ENCODE measurements at places on chromosomes 12 and 14.

GRCh38 chr14:97791906-97792305 is 994.7 kb downstream of the VRK1 start:
- no peak for DNase-seq

DNA sequence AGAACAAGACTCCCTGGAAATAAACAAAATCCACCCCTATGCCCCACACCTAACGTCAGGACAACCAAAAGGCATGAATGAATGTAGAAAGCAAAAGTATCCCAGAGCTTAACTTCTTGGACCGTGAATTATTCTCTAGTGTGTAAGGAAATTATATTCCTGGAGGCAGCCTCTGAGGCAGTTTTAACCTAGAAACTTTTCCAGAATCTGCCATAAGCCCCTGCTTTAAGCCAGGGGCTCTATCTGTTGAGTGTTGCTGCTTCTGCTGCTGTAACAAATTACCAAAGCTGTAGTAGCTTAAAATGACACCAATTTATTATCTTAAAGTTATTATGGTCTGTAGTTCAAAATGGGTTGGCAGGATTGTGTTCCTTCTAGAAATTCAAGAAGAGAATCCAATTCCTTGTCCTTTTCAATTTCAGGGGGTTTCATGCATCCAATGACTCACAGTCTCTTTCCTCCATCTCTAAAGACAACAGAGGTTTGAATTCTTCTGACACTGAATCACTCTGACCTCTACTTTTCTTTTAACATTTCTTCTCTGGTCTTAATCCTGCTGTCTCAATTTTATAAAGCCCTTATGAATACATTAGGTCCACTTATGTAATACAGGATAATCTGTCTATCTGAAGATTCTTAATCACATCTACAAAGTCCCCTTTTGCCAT is 242.7 kb downstream of the ATXN7L3B start:
- DNase-seq, result no peak

- DNase-seq, result no peak
Measured at GRCh38 chr12:6295094-6295811, 15.2 kb upstream of the PLEKHG6 start.

GRCh38 chr12:119088685-119089379 is 89.9 kb upstream of the HSPB8 start:
- DNase-seq, result no peak

- DNase-seq, result no peak
Measured at GRCh38 chr12:111937429-111937828, 75.5 kb downstream of the TMEM116 start.

DNA sequence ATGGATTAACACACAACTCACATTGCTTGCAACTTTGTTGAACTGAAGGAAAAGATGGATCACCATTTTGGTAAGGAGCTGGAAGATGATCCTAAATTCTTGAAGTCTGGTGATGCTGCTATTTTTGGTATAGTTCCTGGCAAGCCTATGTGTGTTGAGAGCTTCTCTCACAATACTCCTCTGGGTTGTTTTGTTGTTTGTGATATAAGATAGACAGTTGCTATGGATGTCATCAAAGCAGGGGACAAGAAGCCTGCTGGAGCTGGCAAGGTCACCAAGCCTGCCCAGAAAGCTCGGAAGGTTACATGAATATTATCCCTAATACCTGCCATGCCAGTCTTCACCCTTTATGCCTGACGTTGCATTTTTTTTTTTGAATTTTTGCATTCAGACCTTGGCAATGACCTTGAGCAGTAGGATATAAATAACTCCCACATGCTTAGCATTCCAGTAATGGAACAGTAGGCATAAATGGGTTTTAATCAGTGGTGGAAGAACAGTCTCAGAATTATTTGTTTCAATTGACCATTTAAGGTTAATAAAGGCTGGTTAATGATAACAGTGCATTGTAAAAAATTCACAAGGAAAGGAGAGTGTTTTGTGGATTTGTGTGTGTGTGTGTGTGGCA is 129.0 kb upstream of the SEL1L start:
- DNase-seq, result no peak

DNA sequence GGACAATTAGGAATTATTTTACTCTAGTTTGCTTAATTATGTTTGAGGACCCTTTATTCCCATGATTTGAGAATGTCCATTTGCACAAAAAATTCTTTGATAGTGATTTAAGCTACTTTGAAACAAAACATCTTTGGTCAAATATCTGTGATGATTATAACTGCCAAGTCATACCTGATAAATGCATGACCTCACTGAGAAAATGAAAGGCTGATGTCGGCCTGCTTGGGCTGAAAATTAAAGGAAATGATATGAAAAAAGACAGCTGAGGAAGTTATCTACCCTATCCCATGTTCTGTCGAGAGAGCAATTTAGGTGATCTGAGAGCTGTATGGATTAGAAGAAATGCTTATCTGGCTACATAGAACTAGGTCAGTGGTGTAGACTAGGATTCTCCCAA is 43.6 kb downstream of the ATL1 start:
- no peak for DNase-seq

Data from GM20000 (cell line).